ENCODE measurements at places on chromosomes 5 and 9. TPM values are rescaled to one million over a fixed set of nuclear protein-coding genes. Genes with fewer than 3 reads are reported as not detected.

- DNase-seq: no peak
- no peak overlapping the region for H3K27ac ChIP-seq
- H3K27me3 ChIP-seq: no peaks in the 10 kb centered on the region
- H3K36me3 ChIP-seq: no peaks in the 10 kb centered on the region
- H3K4me3 ChIP-seq: no peak overlapping the region
These were observed 237.0 kb downstream of the TENT4A start for GRCh38 chr5:6950250-6950649.

DNA sequence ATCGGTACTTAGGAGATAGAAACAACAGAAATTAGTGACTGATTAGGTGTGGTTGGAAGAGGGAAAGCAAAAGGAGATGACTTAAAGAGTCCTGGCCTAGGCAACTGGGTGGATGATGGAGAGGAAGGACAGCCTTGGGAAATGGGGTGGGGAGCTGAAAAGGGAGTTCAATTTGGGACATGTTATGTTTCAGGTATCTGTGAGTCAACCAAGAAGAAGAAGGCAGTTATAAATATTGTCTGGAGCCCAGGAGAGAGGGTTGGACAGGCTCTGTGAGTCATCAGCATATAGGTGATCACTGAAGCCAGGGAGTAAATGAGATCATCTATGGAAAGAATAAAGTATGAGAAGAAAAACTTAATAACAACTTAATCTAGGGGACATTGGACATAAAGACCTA is 357.7 kb downstream of the NPR3 start:
- no peak overlapping the region for H3K27ac ChIP-seq
- no peak for DNase-seq
- no peaks in the 10 kb centered on the region for H3K4me1 ChIP-seq
- H3K4me3 ChIP-seq: no peak overlapping the region
- no peaks in the 10 kb centered on the region for H3K27me3 ChIP-seq

The OR1J2 gene
- not detected for total RNA-seq

GRCh38 chr5:139178589-139178917 is 19.6 kb downstream of the SIL1 start:
- peaks cover 12% of the 10 kb centered on the region for H3K4me1 ChIP-seq
- H3K27me3 ChIP-seq: no peaks in the 10 kb centered on the region
- no peak overlapping the region for H3K27ac ChIP-seq
- no peaks in the 10 kb centered on the region for H3K36me3 ChIP-seq
- H3K4me3 ChIP-seq: no peak overlapping the region

DNA sequence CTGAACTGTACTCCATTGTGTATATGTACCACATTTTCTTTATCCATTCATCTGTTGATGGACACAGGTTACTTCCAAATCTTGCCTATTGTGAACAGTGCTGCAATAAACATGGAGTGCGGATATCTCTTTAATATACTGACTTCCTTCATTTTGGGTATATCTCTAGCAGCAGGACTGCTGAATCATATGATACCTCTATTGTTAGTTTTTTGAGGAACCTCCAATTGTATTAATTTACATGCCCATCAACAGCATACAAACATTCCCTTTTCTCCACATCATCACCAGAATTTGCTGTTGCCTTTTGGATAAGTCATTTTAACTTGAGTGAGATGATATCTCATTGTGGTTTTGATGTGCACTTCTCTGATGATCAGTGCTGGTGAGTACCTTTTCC is 81.8 kb upstream of the FAM120A start:
- DNase-seq: no peak
- H3K27me3 ChIP-seq: no peaks in the 10 kb centered on the region
- H3K36me3 ChIP-seq: no peaks in the 10 kb centered on the region
- H3K4me3 ChIP-seq: no peak overlapping the region
- no peaks in the 10 kb centered on the region for H3K4me1 ChIP-seq

GRCh38 chr5:16886366-16886736 is 49.7 kb downstream of the MYO10 start:
- H3K27ac ChIP-seq: peak overlapping the region; percentile 44
- no peak overlapping the region for H3K4me3 ChIP-seq
- no peaks in the 10 kb centered on the region for H3K27me3 ChIP-seq
- H3K4me1 ChIP-seq: peaks cover 75% of the 10 kb centered on the region
- no peak for DNase-seq
- no peaks in the 10 kb centered on the region for H3K36me3 ChIP-seq

- no peaks in the 10 kb centered on the region for H3K36me3 ChIP-seq
- no peak overlapping the region for H3K4me3 ChIP-seq
- H3K27ac ChIP-seq: no peak overlapping the region
These were observed 164.2 kb downstream of the ACTL7B start for GRCh38 chr9:108691614-108692013.

The SPINK6 gene
- total RNA-seq: not detected

- no peak overlapping the region for H3K4me3 ChIP-seq
- H3K4me1 ChIP-seq: no peaks in the 10 kb centered on the region
- H3K27ac ChIP-seq: no peak overlapping the region
- no peaks in the 10 kb centered on the region for H3K36me3 ChIP-seq
These were observed 18.4 kb downstream of the ZDHHC11B start for GRCh38 chr5:765948-766631.

DNA sequence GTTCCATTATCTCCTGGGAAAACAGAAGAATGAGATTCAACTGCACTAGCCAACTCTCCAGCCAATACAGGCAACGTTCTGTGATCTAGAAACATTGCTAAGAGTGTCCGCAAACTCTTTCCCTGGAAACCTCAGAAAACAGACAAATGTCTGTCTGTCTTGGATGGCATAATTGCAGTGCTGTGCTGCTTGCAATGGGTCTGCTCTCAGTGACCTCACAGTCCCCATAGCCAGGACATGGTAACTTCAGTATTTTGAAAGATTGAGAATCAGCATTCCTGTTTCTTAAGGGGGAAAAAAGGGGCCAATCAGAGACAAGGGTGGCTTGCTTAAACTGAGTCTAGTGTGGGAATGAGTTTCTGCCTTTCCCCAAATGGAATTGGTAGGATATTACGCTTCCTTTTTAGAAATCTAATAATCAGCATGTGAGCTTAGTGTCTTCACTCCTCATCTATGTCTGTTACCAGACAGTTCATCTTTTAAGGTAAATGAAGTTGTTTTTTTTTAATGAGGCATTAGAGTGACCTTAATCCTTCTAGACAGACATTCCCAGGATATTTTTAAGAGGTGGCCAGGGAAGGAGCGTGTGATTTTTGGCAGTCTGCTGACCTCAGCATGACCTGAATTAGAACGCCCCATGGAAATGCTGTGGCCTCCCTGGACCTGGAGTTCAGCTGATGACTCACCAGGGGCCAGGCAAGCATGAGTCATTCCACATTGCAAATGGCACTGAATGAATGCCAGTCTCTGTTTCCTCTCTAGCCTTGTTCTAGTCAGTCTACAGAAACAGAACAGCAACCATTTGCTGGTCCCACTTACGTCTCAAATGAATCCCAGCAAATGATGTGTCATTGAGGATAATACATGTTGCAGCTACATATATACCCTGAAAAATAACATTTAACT is 210.2 kb upstream of the ACTBL2 start:
- no peaks in the 10 kb centered on the region for H3K27me3 ChIP-seq
- H3K27ac ChIP-seq: peak overlapping the region; percentile 100
- peak; percentile 95 for DNase-seq
- no peaks in the 10 kb centered on the region for H3K36me3 ChIP-seq
- peak overlapping the region; percentile 50 for H3K4me3 ChIP-seq
- peaks cover 43% of the 10 kb centered on the region for H3K4me1 ChIP-seq

DNA sequence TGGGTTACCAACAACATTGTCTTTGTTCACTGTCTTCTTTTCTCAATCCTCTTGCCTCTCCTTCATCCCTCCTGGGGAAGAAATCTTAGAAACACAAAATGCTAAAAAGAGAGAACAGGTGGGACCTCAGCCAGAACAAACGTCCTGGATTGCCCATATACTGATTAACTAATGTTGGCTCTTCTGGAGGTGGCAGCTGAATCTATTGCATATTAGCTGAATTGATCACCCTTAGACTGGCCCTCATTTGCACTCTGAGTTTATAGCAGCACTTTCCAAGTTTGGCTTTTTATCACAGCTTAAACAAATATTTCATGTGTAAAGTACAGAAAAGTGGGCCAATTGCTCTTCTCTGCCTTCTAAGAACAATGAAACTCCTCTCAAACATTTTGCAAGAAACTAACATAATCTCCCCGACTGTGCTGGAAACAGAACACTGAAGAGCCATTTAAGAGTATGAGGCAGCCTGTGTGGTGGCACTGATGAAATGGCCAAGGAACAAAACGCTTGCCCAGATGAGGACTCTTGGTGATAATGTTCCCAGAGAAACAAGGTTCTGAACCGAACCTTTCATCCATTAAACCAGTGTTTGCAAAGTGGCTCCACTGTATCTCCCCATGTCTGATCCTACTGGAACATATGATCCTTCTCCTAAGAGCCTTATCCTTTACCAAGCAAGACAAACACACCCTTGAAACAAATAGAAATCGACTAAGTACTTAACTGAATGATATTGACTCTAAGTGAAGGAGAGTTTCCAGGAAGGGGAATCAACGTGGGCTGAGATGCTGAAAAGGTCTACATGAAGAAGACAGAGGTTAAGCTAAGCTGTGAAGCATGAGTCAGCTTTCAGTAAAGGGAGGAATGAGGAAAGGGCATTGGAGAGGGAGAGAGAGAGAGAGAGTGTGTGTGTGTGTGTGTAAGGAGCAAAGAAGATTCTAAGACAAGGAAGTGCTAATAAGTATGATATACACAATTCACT is 83.2 kb upstream of the LIFR start:
- H3K4me1 ChIP-seq: no peaks in the 10 kb centered on the region

DNA sequence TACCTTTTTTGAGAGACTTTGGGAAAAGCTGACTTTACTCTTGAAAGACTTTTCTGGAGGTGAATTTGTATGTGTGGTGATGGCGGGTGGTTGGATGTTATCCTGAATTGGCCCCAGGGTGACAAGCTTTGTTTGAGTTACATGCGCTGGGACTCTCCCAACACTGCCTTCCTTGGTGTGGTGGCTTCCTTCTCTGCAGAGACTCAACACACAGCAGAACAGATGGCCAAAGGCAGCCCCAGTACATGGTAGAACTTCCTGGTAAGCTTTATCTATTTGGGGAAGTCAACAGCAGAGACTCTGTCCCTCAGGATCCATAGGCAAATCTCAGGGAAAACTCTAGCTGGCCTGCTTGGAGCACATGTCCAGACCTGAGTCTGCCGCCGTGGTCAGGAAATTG is 18.1 kb downstream of the C1QTNF2 start:
- no peaks in the 10 kb centered on the region for H3K4me1 ChIP-seq
- H3K27me3 ChIP-seq: no peaks in the 10 kb centered on the region
- DNase-seq: no peak

DNA sequence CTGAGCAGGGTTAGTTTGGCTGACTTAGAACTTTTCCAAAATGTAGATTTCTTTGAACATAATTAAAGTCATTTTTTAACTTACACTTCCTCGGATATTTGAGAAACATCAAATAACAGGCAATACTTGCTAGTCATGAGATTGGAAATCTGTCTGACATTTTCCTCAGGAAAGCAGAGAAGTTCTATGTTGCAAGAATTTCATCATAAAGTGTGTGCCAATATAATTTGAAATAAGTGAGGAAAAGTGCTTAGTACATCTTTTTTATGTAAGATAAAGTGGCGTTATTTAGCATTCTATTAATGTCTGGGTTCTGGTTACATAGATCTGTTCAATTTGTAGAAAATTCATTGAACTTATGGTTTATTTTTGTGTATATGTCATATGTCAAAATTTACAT is 48.7 kb upstream of the C5orf47 start:
- H3K4me1 ChIP-seq: peaks cover 4% of the 10 kb centered on the region
- H3K36me3 ChIP-seq: no peaks in the 10 kb centered on the region
- H3K27ac ChIP-seq: no peak overlapping the region
- no peak overlapping the region for H3K4me3 ChIP-seq
- no peaks in the 10 kb centered on the region for H3K27me3 ChIP-seq
- DNase-seq: no peak

DNA sequence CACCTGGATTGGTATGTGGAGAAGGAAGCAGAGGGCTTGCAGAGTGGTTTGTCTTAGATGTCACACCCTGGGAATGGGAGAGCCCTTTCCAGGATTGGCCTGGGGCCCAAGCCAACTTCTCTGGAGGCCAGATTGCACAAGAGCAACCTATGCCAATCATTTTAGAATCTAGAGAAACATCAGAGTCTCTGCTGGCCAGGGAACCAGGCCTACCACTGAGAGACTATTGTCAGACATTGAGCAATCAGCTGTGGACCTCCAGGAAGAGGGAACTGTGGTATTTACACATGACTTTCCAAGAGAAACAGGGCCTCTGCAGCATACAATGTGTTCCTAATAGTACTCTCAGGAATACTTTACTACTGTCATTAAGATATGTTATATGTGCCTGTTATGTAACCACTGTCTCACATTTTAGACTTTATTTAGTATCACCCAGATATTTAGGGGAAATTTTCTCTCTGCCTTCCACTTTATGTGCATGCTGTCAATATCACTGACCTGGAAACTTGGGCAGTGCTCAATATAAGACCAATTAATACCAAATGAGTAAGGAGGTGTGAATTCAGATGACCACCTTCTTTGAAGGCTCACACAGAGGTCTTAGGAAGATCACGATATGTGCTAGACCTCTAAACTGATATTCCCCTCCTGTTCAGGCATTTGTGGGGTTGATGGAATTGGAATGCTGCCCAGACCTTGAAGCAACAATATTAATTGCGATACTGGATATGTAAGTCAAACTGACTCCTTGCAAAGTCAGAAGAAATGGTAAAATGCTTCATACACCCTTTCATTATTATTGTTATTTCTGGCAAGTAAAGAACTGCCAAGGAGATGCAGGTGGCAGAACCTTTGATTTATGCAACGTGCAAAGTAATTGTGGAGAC is 20.5 kb upstream of the CCL28 start:
- H3K4me1 ChIP-seq: no peaks in the 10 kb centered on the region
- no peak overlapping the region for H3K27ac ChIP-seq
- DNase-seq: no peak

The PCDHB7 gene
- total RNA-seq: 1.3 TPM

DNA sequence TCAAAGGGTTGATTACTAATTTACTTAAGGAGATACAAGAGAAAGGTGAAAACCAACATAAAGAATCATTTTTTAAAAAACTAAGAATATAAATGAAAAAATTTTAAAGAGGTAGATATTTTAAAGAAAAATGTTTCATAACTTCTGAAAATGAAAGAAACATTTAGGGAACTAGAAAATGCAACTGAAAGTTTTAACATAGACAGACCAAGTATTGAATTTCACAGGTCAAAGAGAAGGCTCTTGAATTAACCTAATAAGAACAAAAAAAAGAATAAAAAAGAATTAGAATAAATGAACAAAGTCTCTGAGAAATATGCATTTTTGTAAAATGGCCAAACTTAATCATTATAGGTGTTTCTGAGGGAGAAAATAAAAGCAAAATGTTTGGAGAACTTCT is 16.1 kb upstream of the FAM174A start:
- H3K27ac ChIP-seq: no peak overlapping the region
- no peaks in the 10 kb centered on the region for H3K36me3 ChIP-seq
- H3K4me1 ChIP-seq: no peaks in the 10 kb centered on the region
- no peak for DNase-seq
- H3K27me3 ChIP-seq: no peaks in the 10 kb centered on the region

GRCh38 chr5:71658916-71659662 is 60.0 kb upstream of the CARTPT start:
- no peak for DNase-seq
- no peaks in the 10 kb centered on the region for H3K36me3 ChIP-seq
- H3K4me1 ChIP-seq: no peaks in the 10 kb centered on the region
- no peaks in the 10 kb centered on the region for H3K27me3 ChIP-seq
- no peak overlapping the region for H3K4me3 ChIP-seq
- no peak overlapping the region for H3K27ac ChIP-seq

The GPR150 gene
- 0.54 TPM for total RNA-seq

All from Panc1 (cell line).